ENCODE measurements at places on chromosomes 7 and 10.

GRCh38 chr7:157278791-157279724, 57.7 kb upstream of the DNAJB6 start:
- DNase-seq = no peak

DNA sequence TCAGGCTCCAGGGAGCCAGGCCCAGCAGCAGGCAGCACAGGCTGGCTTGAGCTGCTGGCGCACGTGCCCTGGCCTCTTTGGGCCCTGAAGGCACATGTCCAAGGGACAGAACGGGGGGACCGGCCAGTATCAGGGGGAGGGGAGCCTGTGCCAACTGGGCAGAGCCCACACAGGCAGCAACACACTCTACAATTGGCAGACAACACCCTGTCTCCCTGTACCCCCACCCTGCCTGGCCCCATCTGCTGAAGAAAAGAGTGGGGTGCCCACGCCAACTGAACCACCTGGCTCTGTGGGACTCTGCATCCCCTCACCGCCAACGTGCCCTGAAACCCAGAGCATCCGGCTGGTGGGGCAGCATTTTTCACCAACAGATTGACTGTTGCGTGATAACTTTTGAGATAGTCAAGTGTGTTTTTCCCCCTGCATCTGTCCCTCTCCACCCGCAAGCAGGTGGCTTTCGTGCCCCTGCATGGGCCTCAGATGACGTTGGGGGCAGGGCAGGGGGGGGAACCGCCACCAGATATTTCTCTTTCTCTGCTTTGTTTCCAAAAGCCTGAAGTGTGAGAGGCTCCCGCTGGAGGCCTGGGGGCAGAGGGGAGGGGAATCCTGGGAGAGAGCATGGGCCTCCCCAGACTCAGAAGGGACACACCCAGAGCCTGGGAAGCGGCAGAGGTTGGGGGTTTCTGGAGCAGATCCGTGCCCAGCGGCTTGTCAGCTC, 21.8 kb downstream of the SLIT1 start:
- DNase-seq = no peak

GRCh38 chr7:100090527-100091410, 2.0 kb downstream of the COPS6 start:
- DNase-seq = no peak

GRCh38 chr10:13079776-13080050, 20.2 kb upstream of the OPTN start:
- no peak for DNase-seq

DNA sequence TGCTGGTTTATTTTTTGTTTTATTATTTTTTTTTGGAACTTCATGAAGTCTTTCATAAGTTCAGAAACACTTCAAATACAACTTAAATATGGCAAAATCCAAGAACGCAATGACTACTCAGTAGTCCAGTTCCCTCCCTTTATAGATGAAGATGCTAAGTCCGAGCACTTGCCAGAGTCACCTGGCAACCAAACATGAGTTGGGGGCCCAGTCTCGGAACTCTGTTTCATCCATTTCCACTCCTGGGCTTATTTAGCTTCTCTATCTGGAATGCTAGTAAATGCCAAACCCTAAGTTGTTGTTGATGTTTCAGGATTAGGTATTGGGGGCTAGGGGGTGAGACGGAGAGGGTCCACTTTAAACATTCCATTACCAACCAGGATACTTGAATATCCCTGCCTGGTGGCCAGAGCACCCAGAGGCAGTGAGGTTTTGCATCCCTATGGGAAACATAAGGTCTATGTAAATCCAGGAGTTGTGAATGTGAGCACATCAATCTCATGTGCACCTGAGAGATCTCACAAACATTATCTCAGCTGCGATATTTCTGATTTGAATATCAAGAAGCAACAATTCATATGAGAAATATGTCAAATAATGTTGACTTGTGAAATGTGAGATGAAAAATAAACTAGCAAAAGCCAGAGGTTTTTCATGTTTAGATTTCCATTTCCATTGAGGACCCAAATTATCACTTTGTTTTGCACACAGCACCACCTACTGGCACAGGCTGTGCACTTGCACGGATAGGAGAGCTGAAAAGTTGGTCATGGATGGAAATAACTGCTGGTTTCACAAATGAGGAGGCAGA, 129.3 kb downstream of the PKD1L1 start:
- DNase-seq = peak; percentile 46

DNA sequence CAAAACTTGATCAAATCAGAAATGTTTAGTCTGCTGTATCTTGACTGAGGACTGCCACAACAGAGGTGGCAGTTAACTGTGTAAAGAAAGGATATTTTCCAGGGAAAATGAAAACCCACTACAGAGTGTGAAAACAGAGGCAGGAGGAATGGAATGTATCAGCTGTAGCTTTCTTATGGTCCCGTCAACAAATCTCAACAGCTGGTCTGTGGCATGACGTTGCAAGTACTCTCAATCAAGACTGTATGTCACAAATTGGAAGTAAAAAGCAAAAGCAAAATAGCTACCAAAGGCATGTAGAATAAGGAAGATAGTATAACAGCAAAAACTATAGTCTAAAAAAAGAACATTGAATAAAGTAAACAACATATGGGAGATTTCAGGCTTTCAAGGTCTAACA, 123.5 kb downstream of the KMT2C start:
- no peak for DNase-seq

DNA sequence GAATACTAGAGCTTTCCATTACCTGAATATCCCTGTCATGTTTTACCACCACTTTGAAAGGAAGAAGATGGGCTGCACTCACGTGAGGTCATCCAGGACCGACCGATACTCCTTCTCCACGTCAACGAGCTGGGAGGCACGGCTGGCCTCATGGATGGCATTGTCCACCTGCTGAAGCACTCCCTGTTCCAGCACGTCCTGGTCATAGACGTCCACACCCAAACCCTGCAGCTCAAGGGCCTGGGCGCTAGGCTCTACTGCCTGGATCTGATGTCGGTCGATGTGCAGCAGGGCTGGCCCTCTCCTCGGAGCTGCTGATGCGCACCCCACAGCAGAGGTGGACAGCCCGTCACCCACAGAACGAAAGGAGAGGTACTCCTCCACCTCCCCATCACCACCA, 6.5 kb downstream of the ERCC6 start:
- no peak for DNase-seq

DNA sequence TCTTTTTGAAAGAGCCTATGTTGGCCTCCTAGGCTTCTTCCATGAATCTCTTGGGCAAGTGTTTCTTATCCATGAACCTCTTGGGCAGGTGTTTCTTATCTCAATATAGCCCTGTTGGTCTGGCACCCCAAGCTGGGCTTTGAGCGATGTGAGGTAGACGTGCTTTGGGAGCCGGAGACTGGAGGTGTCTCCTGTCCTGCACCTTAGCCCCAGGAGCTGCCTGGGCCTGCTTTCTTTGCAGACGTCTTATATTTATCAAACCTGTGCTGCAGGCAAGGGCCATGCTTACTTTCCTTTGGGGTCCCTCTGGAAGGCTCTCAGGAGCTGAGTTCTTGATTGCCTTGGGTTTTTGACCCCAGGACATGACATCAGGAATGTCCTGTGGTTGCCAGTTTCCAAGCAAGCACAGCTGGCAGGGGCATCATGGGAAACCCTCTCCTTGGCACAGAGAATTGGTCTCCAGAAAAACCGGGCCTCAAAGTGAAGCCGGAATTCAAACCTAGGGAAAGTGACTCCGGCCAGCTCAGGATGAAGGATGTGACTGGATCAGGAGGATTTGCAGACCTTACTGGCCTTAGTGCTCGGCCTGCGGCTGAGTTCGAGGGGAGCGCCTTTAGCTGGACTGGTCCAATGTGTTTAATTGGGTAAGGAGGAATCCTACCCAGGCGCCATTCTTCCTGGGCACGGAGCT, 2.8 kb downstream of the JAKMIP3 start:
- DNase-seq = no peak

GRCh38 chr10:116744885-116745284, 2.5 kb upstream of the HSPA12A start:
- no peak for DNase-seq

DNA sequence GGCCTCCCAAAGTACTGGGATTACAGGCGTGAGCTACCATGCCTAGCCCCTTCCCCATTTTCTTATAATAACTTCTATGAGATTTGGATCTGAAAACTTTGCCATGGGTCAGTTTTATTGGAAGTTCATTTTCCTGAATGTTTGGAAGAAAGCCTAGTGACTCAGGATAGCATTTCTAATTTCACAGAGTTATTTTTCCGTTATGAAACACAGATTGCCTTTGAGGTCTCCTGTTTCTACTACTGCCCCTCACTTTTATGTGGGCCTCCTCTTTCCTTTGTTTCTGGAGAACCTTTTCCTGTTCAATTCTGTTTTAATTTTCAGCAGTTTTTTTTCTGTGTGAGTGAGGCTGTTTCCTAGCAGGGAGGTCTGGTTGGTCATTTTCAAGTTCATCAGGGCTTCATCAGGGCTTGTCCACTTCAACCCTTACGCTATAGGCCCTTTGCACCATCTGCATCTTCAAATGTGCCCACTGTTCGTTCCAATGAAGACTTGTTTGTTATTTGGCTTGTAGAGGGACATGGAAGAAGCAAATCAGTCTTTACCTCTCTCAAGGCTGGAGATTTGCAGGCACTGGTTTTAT, 58.7 kb downstream of the BMPR1A start:
- DNase-seq = no peak

DNA sequence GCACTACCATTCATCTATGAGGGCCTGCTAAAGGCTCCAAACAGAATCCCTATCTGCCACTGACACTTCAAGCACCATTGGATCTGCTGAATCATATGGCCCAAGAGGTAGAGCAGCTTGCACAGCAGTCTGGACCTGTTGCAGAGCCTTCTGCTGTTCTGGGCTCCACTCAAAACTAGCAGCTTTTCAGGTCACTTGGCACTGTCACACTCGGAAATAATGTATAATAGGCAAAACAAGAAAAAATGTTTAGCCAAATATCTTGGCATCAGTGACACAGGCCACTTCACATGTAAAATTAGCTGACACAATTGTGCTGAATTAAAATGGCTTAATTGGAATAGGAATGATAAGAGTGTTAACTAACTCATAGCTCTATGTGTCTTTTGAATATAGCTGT, 1182.9 kb upstream of the LRRTM3 start:
- no peak for DNase-seq

DNA sequence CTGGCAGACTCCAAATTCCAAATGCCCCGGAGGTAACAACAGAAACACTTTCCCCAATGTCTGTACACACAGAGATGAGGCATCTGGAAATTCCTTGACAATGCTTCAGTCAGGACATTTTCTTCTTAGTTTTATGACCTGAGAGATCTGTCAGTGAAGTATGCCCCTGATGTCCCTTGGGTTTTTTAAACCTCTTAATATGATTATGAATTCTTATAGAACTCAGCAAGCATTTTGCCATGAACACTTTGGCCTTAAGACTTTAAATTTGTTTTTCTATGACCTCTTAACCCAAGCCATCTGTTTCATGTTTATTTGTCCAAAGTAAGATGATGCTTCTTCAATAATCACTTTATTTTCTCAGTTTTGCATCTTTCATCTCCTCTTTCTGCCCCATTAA, 1206.2 kb downstream of the GATA3 start:
- no peak for DNase-seq

GRCh38 chr7:42877862-42878261, 34.0 kb downstream of the C7orf25 start:
- DNase-seq = no peak

- DNase-seq = no peak
Measured at GRCh38 chr7:143878884-143879283, 23.1 kb downstream of the TCAF1 start.

GRCh38 chr7:128053023-128053422, 21.8 kb upstream of the LRRC4 start:
- no peak for DNase-seq

GRCh38 chr10:29316308-29317026, 27.6 kb downstream of the LYZL1 start:
- no peak for DNase-seq

GRCh38 chr10:10662716-10663408, 354.8 kb upstream of the CELF2 start:
- no peak for DNase-seq

- peak; percentile 64 for DNase-seq
Measured at GRCh38 chr10:76251841-76252671, 820.6 kb downstream of the LRMDA start.

GRCh38 chr10:127024685-127025435, 119.6 kb downstream of the DOCK1 start:
- DNase-seq = no peak

- no peak for DNase-seq
Measured at GRCh38 chr10:86391986-86392722, 25.6 kb upstream of the GRID1 start.

DNA sequence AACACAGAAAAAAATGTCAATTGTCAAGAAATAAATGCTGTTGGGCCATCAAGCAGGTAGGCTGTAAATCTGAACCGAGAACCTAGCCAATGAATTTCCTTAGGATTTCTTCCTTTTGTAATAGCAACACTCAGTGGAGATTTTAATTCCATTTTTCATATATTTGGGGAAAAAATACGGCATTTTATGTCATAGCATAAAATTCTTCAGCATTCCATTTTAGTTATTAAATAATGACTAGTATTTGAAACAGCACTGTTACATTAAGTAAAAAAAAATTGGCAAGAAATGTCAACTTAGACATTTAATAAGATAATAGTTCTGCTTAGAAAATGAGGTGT, 12.3 kb upstream of the VIM start:
- no peak for DNase-seq

DNA sequence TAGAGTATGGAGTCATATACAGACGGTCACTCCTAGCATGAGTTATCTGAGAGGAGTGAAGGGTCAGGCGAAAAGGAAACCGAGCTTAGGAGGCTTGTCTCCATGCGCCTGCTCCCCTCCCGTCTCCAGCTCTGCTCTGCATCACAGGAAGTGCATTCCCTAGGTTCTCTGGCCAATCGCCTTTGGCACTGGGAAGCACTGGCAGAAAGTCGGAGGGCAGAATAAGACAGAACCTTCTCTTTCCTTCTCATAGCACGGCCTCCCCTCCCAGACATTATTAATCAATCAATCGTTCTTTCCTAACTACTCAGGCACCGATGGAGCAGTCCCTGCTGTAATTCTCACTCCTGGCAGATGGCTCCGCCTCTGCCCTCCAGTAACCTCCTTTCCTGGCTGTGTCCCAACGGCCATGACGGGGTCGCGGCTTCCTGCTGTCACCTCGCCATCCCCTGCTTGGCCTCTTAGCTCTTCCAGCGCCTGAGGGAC, 177.1 kb downstream of the FRMD4A start:
- no peak for DNase-seq

DNA sequence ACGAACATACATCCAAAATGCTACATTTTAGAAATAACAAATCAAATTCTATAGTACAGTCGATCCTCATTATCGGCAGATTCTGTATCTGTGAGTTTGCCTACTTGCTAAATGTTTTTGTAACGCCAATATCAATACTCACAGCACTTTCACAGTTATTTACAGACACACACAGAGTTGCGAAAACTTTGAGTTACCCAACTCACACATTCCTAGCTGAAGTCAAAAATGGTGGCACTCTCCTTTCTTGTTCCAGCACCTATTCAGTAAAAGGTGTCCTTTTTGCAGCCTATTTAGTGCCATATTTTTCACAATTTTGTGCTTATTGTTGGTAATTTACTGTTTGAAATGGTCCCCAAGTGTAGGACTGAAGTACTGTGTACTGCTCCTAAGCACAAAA, 161.7 kb downstream of the AKR1D1 start:
- DNase-seq = no peak

GRCh38 chr7:115230882-115231571, 309.1 kb downstream of the MDFIC start:
- DNase-seq = peak; percentile 86
